Stimulated activated CD4-positive, alpha-beta T cell treated with anti-CD3 and anti-CD28 coated beads, Interleukin-15, amount 100 ng/mL, for 1 hour (primary cell): ENCODE measurements at places on chromosomes 5 and 9.

GRCh38 chr9:107637421-107638420 is 148.2 kb upstream of the KLF4 start:
- no peak for DNase-seq

DNA sequence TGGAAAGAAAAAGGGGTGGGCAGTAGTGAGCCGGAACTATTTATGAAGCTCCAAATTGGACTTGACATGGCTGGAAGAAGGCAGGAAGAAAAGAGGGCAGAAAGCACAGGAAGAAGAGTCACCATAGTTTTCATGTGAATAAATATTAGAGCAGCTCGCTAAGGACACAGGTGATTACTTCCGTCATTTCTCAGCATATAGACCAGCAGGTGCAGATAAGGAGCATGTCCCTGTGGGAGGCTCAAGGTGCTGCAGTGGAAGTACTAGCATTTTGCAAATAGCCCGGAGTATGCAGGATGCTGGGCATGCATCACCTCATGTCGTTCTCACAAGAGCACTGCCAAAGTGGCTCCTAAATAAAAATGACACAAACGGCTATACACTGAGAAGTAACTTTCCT is 71.3 kb upstream of the HTR4 start:
- no peak for DNase-seq

- DNase-seq = no peak
These were observed 81.0 kb downstream of the PRDM6 start for GRCh38 chr5:123170061-123170460.

DNA sequence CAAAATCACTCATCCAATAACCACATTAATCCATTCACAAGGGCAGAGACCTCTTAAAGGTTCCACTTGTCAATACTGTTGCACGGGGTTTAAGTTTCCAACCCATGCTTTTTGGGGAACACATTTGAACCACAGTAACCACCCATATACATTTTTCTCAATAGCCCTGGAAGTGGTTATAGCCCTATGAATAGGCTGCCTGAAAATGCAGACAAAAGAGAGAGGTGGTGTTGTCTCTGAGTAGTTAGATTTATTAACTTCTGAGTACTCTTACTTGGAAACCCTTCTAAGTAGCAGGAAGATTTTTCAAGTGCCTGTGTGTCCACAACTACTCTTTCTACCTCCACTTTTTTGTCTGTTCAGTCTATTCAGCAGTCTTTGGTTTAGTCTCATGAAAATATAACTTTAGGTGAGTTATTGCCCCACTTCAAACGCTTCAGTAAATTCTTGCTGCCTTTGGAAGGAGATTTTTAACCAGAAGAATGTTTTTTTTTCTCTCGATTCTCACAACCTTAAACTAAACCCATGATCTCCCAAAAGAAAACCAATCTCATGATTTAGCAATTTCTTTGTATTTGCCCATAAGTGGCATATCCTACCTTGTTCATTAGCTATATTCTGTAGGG is 42.6 kb downstream of the ARHGEF28 start:
- DNase-seq = no peak

DNA sequence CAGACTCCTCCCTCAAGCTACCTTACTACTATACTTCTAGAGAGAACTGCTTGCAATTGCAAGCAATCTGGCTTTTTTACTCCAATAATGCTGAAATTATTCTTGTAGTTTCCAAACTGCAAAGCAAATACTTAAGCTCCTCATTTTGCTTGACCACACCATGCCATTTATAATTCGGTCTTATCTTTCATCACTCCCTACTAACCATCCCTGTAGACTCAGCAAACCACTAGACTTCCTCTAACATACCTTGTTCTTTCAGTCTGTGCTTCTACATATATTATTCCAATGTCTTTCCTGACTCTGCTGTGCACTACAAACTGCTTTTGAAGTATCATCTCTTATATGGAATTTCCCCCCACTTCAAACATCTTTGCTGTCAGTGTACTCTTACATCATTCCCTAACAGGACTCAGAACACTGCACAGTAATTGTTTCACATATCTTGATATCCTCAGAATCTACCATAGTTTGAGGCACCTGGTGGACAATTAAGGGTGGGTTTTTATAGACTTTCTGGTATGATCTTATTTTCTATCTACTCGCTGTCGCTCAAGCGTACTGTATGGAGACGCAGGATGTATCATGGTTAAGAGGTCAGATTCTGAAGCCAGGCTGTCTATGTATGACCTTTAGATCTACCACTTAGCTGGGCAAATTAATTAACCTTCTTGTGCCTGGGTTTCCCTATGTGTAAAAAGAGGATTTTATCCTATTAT is 2.8 kb downstream of the IL6ST start:
- no peak for DNase-seq

- no peak for DNase-seq
These were observed 258.5 kb upstream of the ADRA1B start for GRCh38 chr5:159657771-159658170.

GRCh38 chr5:168207450-168208029 is 83.9 kb upstream of the WWC1 start:
- DNase-seq = no peak

DNA sequence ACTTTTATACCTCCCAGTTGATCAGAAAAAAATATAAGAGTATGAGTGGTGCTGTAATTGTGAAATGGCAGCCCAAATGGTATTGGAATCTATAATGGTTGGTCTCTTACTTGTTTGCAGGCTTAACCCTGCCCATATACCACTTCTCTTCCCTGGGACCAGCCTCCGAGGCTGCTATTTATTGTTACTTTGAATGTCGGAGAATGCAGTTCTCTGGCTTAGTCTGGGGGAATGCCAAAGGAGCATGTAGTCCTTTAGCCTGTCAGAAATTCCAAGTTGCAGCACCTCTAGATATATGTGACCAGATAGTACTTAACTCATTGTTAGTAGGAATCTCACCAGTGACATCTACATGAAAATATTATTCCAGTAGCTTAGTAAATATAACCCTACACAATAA is 47.5 kb downstream of the SLC44A1 start:
- no peak for DNase-seq

- no peak for DNase-seq
These were observed 48.3 kb upstream of the RIC1 start for GRCh38 chr9:5580650-5581049.

DNA sequence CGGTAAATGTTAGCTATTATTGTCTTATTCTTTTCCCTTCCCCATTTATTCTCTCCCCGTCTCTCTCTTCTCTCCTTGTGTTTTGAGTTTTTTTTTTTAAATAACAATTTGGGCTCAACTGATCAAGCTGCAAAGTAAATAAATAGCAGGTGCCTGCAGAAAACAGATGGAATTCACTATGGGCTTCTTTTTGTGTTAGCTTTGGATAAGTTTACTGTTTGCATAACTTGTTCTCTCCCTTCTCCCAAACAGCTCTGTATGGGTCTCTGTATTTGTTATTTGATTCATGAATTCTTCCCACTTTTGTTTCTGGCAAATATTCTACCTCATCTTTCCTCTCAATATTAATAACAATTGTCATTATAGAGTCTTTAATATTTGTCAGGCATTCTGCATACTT is 111.8 kb upstream of the ASTN2 start:
- DNase-seq = no peak

DNA sequence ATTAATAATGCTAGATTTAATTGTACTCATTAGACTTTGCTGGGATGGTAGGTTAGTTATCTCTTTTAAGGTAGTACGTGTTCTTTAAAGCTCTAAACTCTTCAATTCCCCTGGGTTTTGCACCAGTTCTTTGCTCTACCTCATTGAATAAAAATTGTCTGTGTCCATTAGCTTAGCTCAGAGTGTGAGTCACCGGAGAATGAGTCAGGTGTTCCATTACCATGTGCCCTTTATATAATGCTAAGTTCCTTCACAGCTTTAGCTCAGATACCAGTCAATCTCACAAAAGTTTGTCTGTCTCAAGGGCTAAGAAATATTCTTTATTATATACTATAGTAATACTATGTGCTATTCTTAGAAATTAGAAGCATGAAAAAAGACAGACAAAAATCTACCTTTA is 339.4 kb downstream of the PRELID2 start:
- no peak for DNase-seq

- no peak for DNase-seq
These were observed 9.1 kb downstream of the ENHO start for GRCh38 chr9:34513567-34514214.

DNA sequence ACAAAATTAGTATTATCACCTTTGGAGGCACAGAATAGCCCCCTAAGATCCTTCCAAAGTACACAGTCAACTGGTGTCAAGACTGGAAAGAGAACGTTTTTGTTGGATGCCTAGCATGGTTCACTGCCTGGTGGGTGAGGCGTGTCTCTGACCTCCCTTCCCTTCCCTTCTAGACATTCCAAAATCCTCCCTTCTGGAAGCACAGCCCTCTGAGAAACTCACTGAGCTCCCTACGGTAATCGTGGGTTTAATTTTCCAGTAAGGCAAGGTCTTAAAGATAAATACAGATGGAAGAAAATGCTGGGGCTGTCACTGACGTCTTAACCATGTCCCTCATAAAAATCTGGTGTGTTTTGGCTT is 138.8 kb downstream of the LIFR start:
- DNase-seq = no peak

DNA sequence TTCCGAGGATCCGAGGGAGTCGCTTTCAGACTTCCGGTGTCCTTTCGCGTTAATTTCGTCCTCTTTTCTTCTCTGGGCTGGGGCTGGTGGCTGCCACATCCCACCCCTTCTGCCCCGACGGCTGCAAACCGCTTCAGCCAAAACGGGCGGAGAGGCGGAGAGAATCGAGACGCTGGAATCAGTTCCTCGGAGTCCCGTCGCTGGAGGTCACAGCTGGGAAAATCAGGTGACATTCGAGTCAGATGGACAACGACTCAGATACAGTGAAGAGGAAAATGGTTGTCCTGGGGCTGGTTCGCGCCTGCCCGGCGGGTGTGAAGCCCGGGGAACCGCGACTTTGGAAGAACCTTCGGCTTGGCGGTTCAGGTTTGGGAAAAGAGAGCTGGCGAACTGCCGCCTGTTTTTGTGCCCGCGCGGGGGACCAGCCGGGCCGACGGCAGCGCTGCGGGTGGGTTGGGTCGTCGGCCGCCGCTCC is 8.9 kb upstream of the NKX2-5 start:
- DNase-seq = no peak

- DNase-seq = no peak
These were observed 82.6 kb upstream of the LMX1B start for GRCh38 chr9:126531035-126531571.

DNA sequence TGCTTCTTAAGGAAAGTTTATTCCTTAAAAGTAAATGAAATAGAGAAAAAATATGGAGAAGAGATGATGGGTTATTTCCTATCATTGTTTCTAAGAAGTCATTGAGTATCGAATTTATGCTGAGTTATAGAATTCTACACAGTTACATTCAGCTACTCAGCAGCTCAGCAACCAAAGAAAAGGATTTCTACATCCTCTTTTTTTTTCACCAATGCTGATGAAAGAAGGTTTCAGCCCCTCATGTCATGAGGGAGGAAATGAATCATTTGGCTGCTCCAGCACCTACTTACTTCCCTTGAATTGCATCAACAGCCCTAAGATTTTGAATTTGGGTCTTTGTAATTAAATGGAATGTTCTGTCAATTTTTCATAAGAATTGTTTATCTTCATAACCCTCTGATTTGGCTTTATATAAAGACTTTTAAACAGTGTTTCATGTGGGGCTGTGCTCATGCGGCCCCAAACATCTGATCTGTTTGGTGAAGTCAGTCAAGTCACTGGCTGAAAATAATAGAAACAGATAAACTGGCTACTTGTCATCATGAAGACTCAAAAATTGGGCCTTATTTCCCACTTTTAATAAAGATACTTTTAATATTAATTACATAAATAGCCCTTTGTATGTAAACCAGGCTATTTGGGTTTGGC is 18.5 kb upstream of the SNX2 start:
- DNase-seq = no peak

DNA sequence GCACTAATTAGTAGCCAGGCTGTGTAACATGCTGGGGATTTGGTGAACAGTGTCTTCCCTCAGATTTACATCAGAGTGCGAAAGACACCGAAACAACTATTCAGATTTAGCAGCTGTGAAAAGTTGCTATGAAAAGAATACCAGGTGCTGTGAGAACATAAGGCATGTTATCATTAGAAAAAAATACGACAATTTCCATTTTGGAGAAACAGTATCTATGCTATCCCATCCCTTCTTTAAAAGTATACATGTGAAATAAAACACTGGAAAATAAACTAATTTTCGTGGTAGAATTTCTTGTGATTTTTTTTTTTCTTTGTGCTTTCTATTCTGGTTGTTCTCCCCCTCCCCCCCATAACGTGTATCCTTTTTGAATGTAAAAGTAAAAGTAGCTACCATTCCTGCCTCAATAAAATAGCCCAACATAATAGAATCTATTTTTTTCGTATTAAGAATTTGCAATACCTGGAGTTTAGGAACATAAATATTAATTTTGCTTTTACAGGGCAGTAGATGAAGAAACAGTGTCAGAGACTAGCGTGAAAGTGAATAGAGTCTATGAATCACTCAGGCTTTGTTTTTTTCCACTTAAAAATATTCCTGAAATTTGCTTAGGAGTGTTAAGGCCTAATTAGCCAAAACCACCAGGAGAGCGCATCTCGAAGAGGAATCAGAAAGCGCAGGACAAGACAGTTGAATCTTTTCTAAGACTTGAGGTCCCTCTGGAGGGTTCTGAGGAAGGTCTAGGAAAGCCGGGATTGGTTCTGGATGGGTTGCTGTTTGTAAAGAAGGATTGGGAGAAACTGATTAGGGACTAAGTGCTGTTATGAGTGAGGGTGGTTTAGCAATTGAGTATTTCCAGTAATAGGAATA is 813 bp upstream of the SLU7 start:
- DNase-seq = no peak

DNA sequence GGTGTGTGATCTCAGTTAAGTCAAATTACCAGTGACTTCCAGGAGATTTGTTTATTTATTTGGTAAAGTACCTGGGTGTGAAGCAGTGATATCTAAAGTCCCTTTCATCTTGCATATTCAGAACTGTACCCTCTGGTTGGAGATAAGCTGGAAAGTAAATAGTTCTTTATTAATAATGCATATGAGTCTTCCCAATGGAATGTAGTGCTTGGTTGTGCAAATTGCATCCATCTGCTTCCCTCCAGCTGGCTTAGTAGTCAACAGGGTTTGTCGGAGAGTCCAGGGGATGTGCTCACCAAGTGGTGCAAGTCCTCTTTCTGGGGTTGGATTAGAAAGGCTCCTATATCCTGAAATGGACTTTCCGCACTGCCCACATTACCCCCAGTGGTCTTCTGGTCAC is 42.0 kb downstream of the TRPM3 start:
- DNase-seq = no peak

- DNase-seq = no peak
These were observed 73.6 kb upstream of the ALDH1B1 start for GRCh38 chr9:38318759-38319495.

GRCh38 chr9:114938687-114939575 is 8.5 kb upstream of the TNFSF8 start:
- no peak for DNase-seq
